Ecto neural progenitor cell (in vitro differentiated cells): ENCODE measurements at places on chromosomes 3 and 15.

- no peak for DNase-seq
Observed at GRCh38 chr15:45847645-45848044, 212.8 kb downstream of the SQOR start.

DNA sequence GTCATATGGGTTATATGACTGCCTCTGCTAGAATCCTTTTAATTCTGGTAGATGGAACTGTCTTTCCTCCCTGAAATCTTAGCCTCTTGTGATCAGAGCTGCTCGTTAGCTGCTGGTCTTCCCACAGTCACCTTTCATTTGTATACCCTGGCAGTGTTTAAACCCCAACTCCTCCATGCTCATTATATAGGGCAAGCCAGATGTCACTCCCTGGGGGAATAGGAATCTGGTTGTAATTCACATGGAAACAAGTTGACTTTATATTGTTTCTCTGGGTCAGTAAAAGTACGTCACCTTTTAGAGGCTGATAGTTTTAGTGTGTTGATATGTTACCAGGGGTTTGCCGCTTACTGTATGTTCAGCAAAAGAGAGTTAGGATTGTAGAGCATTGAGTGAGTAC lies 103.5 kb downstream of the ITPR1 start:
- DNase-seq, result no peak

- DNase-seq, result no peak
Observed at GRCh38 chr3:132983143-132983770, 54.9 kb upstream of the TMEM108 start.

- no peak for DNase-seq
Observed at GRCh38 chr3:47407237-47407636, 26.4 kb downstream of the PTPN23 start.

DNA sequence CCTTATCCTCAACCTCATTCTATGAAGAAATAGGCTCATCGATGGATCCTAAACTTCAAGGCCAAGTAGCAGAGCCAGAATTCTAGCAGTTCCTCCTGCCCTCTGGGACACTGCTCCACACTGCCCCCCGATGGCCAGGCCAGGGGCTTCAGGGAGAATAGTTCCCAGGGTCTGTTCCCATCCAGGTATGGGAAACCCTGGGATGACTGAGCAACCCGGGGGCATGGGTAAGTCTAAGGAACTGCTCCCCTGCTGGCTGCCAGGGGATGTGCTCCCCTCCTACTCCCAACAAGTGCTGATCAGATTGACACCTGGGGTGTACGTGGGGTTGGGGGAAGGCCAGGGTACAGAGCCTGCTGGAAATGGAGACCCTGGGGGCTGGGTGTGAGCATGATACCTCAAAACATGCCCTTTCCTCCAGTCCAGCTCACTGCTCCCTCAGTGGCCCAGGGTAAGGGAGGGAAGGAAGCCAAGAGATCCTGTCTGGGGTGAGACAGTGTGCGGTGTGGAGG lies 7.6 kb downstream of the ULK3 start:
- peak; percentile 83 for DNase-seq

DNA sequence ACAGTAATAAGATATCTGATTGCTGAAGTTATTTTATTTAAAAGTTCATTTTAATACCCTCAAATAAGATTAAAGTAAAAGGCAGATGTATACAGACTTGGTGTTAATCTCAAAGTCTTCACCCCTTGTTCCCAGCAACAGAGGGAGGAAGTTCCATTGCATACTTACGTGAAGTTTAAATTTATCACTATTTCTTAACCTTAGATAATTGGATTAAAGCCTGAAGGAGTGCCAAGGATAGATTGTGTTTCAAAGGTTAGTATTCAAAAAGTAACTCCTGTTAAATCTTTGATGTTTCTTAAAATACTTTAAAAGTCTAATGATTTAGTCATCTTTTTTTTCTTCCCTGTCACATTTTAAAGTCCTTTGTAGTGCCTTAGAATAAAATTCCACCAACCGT lies 39.3 kb downstream of the ATP1B3 start:
- DNase-seq, result no peak

DNA sequence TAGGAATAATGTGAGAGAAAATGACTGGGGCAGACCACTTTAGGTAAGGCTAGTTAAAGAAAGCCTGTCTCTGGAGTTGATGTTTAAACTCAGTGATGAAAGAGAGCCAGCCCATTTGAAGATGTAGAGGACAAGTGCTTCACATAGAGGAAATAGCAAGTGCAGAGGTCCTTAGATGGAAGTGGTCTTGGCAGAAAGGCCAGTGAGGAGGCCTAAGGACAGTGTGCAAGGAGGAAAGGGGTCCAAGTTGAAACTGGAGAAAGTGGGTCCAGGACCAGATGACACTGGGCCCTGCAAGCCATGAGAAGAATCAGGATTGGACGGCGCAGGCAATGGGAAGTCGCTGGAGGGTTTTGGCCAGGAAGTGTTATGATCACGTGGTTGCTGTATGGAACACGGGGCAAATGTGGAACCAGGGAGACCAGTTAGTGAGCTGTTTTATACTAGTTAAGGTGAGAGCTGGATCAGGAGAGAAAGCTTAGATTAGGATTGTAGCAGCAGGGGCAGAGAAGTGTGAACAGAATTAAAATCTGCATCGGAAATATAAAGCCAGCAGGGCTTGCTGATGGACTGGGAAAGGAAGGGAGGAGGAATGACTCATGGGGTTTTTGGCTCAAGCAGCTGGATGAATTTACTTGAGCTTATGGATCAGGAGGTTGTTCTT lies 48.0 kb upstream of the SCAANT1 start:
- no peak for DNase-seq

- no peak for DNase-seq
Observed at GRCh38 chr3:51282931-51283330, 102.2 kb upstream of the MANF start.

DNA sequence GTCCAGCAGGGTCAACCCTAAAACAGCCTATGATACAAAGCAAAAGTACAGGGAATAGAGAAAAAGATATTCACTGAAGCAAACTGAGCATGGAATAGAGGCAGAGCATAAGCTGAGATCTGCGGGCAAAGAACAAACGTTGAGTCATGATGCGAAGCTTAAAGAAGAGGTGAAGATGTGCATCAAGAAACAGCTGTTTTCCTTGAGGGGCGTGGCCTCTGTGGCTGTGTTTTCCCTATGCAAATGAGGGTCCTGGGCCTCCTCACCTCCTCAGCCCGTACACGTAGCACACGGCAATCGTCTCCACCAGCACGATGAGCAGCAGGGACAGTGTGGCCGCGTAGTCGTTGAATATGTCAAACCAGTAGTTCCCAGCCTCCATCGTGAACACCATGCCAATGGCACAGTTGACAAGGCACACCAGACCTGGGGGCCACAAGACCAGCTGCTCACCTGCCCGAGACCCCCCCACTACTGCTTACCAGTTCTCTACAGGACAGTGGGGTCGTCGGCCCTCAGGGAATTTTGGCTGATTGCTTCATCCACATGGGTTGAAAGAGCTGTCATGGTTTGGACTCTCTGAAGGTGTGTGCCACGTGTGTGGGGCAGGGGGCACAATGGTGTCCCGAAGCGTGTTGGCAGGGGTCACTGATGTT lies 33.6 kb downstream of the SLC6A20 start:
- DNase-seq, result no peak

DNA sequence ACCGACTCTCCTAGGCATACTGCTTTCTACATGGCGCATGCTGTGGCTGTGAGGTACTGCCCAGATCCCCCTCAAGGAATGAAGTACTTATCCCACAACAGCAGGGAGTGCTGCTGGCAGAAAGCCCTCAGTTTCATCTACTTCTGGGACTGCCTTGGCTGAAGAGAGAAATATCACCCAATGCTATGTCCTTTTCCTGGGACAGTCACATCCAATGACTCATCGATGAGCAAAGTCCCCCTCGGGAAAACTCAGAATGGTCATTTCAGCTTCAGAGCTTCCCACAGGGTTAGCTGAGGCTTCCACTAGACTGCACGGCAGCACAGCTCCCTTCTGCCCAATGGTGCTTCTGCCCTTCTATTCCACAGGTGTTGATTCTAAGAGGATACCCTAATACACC lies 3.6 kb upstream of the NMD3 start:
- no peak for DNase-seq

DNA sequence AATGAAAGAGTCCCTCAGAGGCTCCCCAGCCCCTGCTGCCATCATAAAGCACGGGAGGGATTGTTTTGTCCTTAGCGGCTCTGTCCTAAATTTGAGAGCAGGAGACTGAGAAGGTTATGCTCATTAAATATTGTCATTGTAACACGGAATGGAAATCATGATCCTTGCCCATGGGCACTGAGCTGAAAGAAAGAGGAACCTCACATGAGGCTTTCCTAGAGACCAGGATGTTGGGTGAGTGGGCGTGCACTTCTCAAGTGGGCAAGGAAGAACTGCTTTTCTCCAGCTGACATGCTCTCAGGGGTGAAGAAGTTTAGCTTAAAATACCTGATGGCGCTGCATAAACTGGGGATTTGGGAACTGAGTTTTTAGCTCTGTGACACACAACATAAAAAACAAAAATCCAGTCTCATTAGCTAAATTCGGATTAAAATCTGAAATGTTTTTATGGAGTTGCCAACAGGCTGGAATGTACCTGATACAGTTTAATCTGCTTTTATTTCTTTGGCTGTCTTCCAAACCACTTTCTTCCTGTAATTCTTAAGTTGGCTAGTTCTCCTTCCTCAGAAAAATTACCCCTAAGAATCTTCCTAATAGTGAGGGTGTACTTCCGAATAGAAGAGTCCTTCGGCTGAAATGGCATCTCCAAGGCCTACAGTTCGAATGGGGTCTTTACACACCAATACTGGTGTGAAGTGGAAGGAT lies 31.7 kb downstream of the ADPGK start:
- no peak for DNase-seq

DNA sequence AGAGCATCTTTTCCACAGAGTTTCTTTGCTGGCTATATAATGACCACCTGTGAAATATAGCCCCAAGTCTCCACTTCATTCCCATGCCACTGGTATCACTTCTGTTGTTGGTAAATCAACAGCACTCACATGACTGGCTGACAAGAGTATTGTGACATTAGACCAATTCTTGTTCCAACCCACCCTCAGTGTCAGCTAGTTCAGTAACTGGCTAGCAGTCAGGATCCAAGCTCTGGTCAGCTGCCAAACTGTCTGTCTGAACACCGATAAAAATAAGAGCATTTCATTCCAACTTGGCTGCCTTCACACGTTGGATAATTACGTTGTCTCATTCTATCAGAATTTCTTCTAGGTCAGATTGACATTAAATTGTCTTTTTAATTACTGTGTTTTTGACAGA lies 166.5 kb downstream of the USP13 start:
- no peak for DNase-seq

DNA sequence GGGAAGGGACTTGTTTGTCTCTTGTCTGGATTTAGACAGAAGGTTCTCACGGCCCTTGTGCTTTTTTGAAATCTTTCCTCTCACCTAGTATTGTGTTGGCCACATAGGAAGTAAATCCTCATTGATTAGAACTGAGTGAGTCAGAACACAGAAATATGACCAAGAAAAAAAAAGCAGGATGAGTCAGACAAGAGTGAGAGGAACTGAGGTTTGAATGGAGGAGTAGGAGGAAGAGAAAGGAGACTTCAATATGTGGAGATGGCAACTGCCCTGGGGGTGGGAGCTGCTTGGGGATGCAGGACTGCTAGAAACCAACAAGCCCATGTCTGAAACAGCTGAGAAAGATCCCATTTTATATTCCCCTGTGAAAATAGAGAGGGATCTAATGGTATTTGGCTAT lies 194.1 kb upstream of the ZBTB20 start:
- no peak for DNase-seq

DNA sequence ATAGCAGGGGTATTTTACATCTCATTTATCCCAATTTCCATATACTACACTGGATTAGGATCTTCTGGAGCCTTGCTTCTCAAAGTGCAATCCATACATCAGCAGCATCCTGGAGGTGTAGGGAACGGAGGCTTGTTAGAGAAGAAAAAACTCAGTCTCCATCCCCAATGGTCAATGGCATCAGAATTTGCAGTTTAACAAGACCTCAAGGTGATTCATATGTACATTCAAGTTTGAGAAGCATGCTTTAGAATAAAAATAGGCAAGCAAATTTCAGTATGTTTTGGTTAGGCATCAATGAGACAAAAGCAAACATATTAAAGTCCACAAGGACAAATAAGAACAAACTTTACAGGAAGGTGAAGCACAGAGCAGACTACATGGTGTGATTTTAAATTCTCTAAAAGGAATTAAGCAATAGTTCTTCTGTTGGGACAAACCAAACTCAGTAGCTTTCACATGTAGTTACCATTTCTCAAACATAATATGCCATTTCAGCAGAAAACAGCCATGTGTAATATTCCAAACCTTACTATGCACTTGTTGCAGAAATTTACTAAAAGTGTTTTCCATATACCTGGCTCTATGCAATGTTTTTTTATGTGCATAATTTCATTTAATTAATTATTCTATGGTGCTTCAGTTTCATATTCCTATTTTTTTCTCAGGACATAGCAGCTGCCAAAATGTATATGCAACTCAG lies 360.3 kb upstream of the NECTIN3 start:
- DNase-seq, result no peak

GRCh38 chr3:56193519-56193918 lies 274.7 kb downstream of the ERC2 start:
- no peak for DNase-seq

DNA sequence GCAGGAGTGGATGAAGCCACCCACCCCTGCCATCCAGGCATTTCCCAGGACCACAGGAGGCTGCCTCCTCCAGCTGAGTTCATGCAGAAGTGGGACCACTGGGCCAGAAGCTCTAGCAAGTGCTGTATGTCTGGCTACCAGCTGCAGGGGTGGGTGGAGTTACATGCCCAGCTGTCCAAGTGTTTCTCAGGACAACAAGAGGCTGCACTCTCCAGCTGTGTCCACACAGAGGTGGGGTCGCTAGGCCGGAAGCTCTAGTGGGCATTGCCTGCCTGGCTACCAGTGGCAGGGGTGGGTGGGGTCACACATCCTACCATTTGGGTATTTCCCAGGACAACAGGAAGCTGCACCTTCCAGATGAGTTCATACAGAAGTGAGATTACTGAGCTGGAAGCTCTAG lies 234.0 kb upstream of the PPP2R3A start:
- DNase-seq, result no peak

- DNase-seq, result no peak
Observed at GRCh38 chr3:43073116-43073835, 32.6 kb downstream of the POMGNT2 start.

GRCh38 chr3:192223815-192224214 lies 503.5 kb downstream of the FGF12 start:
- DNase-seq, result no peak

- no peak for DNase-seq
Observed at GRCh38 chr3:148955544-148956346, 35.6 kb upstream of the GYG1 start.
